ENCODE measurements at places on chromosomes 3 and 15.

GRCh38 chr3:159669766-159670165 is 318.9 kb upstream of the IL12A start:
- DNase-seq: no peak

- DNase-seq: no peak
Observed at GRCh38 chr15:36291501-36291900, 287.9 kb upstream of the CDIN1 start.

GRCh38 chr3:24773798-24774197 is 279.1 kb upstream of the THRB start:
- DNase-seq: peak; percentile 55

DNA sequence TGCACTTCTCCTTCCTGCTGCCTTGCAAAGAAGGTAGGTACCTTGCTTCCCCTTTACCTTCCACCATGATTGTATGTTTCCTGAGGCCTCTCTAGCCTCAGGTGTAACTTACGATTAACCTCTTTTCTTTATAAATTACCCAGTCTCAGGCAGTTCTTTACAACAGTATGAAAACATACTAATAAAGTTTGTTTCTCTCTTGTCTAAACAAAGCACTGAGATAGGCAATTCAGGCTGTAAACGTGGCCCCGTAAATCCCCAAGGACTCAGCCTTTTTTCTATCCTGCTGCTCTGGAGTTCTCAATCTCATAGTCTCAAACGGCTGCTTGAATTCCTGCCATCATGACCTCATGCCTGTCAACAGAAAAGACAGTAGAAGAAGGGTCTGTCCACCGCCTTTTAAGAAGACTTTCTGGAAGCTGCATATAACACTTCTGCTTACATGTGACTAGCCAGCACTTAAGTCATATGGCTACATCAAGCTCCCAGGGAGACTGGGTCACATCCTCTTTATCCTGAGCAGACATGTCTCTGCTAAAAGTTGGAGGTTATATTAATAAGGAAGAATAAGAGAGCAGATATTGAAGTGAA is 257.8 kb downstream of the EBLN2 start:
- DNase-seq: no peak

- no peak for DNase-seq
Observed at GRCh38 chr15:55475842-55476241, 32.2 kb downstream of the DNAAF4 start.

DNA sequence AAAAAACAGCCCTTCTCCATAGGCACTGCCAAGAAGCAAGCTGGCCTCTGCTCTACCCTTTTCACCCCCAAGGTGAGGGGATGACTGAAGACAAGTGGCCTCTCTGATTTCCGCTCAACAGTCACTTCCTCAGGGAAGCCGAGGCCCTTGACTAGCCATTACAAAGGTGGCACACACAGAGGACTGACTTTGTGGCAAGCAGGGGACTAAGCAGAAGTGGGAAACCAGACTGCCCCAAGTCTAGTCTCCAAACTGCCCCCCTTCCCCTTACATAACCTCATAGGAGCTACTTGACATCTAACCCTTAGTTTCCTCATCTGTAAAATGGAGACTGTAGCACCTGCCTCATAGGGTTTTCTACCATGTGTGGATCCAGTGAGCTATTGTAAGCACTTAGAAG is 118.9 kb downstream of the FOXP1 start:
- DNase-seq: no peak

DNA sequence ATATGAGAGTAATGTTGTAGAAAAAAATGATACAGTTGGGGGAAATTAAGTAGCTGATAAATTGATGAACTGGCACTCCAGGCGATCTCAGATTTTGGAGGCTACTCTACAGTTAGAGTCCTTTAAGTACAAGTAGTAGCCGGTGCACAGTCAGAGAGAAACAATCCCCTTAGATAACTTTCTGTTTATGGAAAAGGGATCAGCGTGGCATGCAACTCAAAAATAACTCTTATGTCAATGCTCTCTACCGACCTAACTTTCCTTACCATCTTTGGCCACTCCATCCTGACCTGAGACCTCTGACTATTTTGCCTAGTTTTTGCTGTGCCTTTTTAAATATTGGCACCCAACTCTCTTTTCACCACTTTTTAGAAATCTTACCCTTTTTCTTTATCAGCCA is 299.6 kb downstream of the UNC13C start:
- no peak for DNase-seq

GRCh38 chr3:10570196-10570946 is 65.0 kb upstream of the ATP2B2 start:
- peak; percentile 19 for DNase-seq

GRCh38 chr3:57972531-57973111 is 35.6 kb upstream of the FLNB start:
- no peak for DNase-seq

DNA sequence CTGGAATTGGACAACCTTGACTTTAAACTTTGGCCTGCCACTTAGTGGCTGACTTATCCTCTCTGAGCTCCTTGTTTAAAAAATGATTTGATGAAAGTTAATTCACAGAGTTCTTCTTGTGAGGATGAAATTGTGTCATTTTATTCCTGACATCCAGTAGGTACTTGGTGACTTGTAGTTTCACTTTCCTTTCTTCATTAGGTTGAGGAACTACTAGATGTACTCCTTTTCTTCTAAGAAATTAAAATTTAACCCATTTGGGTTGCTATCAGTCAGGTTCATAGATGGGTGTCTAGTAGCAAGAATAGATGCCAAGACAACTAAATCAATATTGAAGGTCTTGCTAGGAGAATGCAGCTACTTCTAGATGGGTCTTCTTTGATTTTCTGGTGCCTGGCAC is 5.2 kb downstream of the NR1D2 start:
- no peak for DNase-seq

DNA sequence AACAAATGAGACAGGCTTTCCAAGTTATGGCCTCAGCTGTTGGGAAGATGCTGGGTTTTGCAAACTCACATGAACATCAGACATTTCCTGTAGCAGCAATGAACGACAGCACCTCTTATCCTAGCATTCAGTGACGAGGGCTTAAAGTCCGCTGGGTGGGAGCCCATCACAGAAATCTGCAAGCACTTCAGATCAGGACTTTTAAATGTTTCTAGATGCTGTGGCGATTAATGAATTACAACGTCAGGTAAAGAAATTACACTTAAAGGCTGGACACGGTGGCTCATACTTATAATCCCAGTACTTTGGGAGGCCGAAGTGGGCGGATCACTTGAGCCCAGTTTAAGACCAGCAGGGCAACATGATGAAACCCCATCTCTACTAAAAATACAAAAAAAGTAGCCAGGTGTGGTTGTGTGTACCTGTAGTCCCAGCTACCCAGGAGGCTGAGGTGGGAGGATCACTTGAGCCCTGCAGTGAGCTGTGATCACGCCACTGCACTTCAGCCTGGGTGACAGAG is 3.9 kb downstream of the AEN start:
- peak; percentile 33 for DNase-seq

DNA sequence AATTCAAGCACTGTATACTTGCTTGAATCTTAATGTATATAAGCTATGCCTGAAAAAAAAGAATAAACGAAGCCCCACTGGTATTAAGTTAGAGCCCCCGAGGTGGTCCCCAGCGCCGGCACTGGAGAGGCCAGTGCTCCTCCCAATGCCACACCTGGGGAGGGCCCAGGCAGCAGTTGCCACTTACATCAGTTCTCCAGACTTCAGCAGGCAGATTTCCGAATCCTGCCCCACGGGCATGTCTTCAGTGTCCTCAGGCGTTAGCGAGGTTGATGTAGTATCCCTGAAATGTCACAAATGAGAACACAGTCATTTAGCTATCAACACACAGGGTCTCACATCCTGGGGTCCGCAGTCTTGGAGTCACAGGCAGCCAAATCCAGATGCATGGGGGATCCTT is 7.0 kb upstream of the CXCR6 start:
- no peak for DNase-seq

DNA sequence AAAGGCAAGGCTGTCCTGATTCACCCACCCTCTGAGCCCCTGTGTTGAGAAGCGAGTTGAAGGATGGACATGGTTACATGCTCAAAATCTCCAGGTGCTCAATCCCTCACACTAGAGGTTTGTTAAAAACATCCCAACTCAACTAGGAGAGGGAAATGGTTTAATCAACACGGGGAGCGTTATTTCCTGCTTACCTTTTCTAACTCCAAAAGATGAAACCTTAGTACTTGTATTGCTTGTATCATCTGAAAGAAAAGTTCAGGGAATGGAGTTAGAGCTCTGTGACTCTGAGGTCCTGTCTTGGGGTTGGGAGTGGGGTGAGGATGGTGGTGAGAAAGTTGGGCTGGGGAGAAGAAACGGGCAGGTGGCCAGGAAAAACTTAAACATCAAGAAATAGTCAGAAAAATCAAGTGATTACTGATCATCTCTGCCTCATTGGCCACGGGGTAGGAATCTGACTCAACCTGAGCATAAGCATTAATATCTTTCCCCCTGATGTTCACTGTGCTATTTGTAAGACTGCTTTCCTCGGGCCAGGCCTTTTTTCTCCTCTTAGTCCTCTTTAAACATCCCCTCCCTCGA is 5.9 kb downstream of the MEIS2 start:
- peak; percentile 82 for DNase-seq

DNA sequence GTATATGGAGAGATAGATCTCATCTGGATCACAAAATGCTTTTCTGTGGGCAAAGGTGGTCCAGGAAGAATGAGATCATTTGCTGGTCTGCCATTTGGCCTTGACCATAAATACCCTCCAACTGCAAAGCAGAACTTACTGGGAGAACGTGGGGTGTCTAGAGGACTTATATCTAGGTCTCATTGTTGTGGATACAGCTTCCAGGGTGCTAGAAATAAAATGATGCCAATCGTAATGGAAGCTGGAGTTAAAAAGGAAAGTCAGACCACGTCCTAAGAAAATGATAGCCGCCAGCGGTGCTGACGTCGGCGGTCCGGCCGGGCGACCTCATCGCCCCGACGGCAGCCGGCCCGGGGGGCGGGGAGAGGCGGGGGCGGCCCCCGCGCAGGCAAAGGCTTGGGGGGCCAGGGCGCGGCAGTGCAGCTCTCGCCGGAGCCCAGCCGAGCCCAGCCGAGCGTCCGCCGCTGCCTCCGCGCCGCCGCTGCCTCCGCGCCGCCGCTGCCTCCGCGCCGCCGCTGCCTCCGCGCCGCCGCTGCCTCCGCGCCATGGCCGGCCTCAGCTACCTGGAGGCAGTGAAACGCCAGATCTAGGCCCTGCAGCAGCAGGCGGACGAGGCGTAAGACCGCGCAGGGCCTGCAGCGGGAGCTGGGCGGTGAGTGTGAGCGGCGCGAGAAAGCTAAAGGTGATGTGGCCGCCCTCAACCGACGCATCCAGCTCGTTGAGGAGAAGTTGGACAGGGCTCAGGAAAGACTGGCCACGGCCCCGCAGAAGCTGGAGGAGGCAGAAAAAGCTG is 89.5 kb downstream of the EOMES start:
- DNase-seq: peak; percentile 69

DNA sequence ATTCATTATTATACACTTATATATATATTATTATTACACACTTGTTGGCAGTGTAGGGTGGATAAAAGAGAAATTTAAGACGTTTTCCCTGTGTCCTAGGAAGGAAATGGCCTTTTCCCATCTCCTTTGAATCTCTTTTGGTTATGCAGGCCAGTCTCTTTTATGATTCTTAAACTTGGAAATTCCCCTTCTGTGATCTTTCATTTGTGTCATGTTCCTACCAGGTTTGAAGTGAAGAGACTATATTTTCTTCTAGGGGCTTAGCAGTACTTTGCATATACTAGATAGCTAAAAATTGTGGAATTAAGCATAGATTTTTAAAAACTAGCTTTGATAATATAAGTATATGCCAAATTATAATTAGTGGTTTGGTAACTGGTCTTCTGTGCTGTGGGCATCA is 58.5 kb downstream of the BBX start:
- DNase-seq: no peak

DNA sequence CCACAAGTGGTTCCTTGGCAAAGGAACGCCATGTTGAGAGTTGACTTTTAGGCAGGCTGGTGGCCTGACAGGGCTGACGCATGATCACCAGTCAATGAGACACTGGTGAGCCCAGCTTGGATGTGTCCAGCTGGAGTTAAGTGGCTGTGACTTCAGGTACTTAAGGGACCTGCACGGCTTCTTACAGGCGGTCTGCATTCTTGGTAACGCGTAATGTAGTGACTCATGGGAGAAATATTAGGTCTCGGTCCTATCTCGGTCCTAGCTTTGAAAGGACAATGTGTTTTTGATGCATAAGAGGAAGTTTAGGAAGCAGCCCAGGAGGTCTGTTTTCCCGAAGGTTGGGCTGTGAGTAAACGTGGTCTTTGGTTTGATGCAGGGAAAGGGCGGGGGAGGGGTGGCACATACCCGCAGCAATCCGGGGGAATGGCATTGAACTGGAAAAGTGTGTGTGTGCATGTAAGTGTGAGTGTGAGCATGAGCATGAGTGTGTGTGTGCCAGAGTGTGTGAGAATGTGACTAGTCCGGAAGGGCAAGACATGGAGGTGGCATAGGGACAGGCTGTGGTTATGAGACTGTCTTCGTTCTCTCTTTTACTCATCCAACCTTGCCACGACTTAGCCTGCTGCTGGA is 55.3 kb downstream of the FAM43A start:
- DNase-seq: peak; percentile 59

GRCh38 chr3:107989661-107990060 is 101.2 kb downstream of the CD47 start:
- DNase-seq: no peak

GRCh38 chr3:1235526-1236120 is 142.8 kb downstream of the CNTN6 start:
- DNase-seq: no peak

DNA sequence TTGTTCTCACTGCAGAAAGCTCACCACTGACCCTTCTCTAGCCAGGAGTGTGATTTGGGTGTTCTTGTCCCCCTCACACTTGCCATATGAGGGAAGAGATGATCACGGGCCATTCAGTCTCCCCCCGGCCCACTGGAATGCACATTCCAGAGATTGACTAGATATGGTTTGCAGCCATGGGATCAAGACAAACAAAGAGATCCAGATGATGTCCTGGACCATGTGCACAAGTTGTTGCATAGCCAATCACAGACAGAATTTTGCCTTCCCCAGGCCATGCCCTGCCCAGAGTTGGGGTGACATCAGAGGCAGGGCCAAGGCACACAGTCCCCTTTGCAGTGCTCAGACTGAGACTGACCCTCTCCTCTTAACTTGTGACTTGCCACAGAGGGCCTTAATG is 14.8 kb downstream of the MUC13 start:
- DNase-seq: no peak

DNA sequence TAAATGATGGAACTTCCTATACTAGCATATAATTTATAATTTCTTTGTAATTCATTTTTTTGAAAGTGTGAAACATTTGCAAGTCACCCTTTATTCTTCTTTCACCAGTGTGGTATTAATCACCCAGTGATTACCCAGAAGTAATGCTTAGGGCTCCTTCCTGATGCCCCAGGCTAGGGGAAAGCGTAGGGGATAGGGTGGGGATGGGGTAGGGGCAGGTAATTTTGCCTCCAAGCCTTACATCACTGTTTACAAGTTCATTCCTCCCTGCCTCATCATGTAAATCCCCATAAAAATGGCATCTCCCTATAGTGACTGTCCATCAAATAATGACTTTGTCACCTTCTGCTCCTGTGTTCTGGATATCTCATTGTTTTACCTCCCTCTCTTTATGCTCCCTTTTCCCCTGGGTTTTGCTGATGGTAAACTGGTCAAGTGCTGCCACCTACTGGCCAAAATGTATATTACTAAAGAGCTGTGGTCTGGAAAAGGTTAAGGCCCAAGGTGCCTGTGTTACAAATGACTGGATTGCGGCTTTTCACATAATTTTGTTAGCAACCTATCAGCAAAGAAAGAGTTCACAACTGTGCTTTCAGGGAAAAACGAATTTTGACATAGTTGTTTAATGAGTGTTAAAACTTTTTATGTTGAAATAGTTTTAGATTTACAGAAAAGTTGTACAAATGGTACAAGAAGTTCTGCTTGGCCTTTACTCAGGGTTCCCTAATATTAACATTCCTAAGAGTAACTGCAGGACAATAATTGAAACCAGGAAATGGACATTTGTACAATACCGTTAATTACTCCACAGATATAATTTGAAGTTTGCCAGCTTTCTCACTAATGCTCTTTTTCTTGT is 54.7 kb downstream of the ONECUT1 start:
- peak; percentile 84 for DNase-seq
